Hematopoietic multipotent progenitor cell treated with erythropoietin and hydrocortisone succinate and interleukin-3 and kit ligand, for 8 days (in vitro differentiated cells): ENCODE measurements at places on chromosomes 6 and 20.

GRCh38 chr20:37564388-37565133, 36.9 kb upstream of the BLCAP start:
- no peak for DNase-seq

DNA sequence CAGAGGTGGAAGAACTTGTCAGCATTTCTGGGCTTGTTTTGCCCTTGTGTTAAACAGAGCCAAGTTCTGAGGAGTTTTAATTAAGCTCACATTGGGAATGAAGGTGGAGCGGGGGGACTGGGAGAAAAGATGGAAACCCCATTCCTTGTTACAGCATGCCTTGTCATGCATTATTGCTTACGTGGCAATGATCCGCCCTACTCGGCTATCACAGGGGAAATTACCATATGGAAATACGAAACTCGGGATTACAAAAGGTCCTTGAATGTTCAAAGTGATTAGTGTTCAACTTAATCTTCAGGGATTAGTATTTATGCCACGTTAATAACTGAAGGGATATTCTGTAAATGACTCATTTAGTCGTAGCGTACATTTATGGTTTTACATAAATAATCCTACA, 86.4 kb downstream of the MAP3K7 start:
- no peak for DNase-seq

GRCh38 chr6:142693441-142693840, 251.5 kb downstream of the HIVEP2 start:
- DNase-seq, result no peak

GRCh38 chr6:169725125-169726048, 1.1 kb upstream of the PHF10 start:
- DNase-seq, result peak; percentile 44

DNA sequence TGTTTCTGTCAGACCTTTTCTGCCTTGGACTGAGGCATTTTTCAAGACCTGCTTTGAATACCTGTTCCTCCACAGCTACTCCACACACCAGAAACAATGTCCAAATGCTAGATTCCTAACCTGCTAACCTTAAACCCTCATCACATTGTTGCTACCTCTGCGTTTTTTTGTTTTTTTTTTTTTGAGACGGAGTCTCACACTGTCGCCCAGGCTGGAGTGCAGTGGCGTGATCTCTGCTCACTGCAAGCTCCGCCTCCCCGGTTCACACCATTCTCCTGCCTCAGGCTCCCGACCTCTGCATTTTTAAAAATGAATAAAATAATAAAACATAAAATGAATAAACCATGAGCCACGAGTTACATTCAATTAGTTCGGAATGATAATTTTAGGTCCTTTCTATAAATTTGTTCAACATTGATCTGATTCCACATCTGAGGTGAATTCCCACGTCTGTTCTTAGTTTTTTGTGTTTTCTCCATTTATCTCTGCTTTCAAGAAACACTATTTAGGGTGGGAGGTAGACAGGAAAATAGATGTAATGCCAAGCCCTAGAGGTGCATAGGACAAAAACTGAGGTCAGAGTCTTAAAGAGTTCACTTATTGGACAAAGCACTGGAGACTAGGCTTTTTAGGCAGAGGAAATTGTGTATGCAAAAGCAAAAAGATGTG, 1.3 kb downstream of the C6orf89 start:
- peak; percentile 54 for DNase-seq

DNA sequence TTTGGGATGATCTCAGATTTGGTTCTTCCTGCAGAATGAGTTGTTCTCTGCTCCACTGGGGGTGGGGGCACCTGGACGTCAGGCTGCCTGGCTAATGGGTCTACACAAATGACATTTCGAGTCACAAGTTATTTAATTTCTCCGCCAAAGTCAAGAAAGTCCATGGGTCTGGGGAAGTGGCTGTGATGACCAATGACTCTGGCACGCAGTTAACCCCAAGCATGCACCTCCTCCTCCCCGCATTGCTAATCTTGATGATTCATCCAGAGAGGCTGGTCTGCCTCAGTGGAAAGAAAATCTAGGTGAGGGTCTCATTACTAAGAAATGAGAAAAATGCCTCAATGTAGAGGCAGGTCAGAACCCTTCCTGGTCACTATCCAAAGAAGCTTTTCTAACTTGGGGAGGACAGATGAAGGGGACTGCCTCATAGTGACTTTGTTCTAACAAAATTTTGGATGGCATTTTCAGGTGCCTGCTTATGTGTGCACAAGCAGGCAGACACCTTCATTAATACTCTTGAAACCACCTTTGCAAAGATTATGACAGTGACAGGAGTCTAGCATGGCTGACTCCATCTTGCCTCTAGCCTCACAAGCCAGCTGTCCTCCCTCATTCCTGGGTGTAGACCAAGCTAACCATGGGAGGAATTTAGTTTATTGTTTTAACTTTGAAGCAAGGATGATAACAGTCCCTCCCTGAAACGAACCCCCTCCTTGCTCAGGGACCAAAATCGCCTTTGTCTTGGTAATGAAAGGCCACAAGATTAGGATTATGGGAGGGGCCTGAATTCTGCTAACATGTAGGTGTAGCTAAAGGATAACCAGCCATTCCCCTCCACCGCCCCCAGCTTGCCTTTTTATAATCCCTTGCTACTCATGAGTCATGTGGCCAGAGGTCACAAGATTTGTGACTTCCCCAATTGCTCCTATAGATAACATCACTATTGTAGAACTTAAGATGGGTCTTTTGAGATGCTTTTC, 98.6 kb upstream of the MRPS10 start:
- peak; percentile 41 for DNase-seq

DNA sequence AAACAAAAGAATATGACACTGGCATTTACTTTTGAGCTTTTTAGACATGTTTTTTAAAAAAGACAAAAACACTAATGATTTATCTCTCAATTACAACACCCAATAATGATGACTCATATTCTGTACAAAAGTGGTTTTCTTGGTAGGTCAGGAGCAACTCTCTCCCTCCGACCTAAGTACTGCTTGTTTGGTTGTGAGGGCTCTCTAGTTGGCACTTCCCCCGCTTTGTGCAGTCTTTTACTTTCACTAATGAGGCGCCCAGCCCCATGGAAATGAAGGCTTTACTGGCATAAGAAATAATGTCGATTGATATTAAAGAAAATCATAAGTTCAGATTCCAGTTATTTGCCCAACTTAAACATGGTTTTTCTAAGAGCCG, 1.3 kb downstream of the KPNA5 start:
- peak; percentile 74 for DNase-seq

DNA sequence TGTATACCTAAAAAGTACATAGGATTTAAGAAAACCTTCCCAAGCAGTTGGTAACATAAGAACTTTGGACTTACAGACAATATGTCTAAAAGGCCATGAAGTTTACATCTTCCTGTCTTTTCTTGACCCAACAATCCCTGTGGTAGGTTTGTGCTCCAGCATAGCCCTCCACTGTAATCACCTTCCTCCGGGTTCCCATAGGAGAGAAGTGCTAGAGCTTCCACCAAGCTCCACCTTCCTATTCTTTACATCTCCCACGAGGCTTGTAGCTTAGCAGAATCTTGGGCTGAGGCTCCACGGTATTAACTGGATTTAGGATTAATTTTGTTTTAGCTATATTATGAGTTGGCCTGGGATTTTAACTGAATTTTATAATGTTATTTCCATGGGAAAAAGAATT, 23.3 kb downstream of the ADGRG6 start:
- no peak for DNase-seq

DNA sequence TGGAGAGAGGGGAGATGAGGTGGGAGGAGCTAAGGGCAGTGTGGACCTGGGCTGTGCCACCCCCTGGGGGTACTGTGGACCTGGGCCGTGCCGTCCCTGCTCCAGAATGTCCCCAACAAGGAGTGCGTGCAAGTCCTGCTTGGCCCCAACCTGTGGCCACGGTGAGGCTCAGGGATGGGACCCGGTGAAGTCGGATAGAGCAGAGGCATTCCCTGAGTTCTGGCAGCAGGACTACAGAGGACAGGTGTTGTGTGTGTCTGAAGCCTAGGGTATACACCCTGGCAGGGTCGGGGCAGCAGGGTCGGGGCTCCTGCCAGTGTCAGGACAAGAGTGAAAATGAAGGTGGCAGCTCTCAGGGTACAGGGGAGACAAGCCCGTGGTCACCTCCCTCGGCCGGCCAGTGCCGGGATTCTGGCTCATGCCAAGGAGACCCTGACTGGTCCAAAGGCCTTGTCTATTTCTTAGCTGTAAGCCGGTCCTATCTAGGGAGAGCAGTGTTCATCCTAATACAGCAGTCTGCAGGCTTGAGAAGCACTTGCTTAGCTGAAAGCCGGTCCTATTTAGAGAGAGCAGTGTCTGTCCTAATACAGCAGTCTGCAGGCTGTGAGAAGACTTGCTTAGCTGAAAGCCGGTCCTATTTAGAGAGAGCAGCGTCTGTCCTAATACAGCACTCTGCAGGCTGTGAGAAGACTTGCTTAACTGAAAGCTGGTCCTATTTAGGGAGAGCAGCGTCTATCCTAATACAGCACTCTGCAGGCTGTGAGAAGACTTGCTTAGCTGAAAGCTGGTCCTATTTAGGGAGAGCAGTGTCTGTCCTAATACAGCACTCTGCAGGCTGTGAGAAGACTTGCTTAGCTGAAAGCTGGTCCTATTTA, 95.9 kb downstream of the SMOC2 start:
- no peak for DNase-seq

- no peak for DNase-seq
Measured at GRCh38 chr6:34912715-34913464, 23.8 kb downstream of the ANKS1A start.

GRCh38 chr6:163916315-163917081, 502.0 kb downstream of the QKI start:
- no peak for DNase-seq

DNA sequence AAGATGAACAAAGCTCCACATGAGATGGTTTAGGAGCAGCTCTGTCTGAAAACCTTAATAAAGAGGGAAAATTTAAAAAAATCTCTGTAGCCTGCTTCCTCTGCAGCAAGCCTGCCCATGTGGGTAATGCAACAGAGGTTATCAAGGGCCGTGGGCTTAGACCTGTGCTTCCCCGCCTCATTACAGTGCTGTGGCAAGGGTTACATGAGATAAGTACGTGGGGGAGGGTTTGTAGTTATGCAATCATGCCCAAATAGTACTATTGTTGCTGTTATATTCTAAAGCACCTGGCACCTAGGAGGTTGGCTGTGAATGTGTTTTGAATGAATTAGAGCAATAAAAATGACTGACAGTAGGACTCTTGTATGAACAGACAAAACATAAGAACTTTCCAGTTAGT, 68.3 kb downstream of the PKHD1 start:
- DNase-seq, result no peak

DNA sequence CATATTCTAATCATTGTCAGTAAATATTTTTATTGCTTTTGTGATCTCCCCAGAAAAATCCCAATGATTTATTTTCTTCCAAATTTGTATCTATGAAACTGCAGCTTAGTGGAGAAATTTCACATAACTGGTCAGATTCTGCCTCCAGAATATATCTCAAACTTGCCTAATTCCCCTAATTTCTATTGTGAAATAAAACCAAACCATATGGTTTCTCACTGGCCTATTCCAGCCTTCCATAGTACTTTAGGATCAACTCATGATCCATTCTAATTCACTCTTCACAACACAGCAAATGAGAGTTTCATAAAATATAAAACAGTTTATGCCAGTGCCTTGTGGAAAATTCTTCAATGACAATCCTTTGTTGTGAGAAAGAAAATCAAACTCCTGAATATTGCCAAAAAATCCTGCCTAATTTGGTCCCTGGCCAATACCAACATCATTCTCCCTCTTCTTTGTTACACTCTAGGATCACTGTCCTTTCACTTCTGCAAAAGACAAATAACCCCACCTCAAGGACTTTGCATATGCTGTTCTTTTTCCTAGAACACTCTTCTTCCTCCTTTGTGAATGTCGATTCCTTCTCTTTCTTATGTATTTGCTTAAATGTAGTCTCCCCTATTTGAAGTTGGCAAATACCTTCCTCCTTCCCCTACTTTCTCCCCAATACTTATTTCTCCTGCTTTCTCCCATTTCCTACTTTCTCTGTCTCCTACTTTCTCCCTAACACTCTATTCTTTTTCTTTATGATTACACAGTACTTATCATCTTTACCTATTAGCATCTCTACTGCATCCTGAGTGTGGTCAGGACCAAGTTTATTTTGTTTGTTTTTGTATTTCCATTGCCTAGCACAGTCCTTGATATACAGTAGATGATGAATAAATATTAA, 587.5 kb downstream of the RFPL4B start:
- no peak for DNase-seq

- peak; percentile 63 for DNase-seq
Measured at GRCh38 chr6:70686548-70687133, 19.0 kb downstream of the SMAP1 start.

GRCh38 chr6:168326294-168327261, 7.0 kb upstream of the DACT2 start:
- no peak for DNase-seq

GRCh38 chr6:11323666-11324452, 91.4 kb upstream of the NEDD9 start:
- peak; percentile 45 for DNase-seq

- peak; percentile 70 for DNase-seq
Measured at GRCh38 chr6:90078513-90079289, 184.4 kb downstream of the GJA10 start.

DNA sequence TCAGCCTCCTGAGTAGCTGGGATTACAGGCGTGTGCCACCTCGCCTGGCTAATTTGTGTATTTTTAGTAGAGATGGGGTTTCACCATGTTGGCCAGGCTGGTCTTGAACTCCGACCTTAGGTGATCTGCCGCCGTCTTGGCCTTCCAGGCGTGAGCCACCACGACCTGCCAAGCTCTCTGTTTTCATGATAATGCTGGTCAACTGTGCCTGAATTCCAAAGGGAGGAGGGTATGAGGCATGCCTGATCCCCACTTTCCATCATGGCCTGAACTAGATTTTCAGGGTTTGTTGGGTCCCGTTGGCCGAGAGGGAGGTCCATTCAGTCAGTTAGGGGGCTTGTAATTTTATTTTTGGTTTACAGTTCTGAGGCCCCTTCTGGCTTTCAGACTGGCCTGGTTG, 28.0 kb upstream of the ANGPT4 start:
- DNase-seq, result no peak

- DNase-seq, result no peak
Measured at GRCh38 chr6:107769053-107769658, 55.0 kb downstream of the SCML4 start.

GRCh38 chr6:161636882-161637430, 363.1 kb upstream of the AGPAT4 start:
- DNase-seq, result no peak

GRCh38 chr20:2978519-2978918, 64.9 kb upstream of the GNRH2 start:
- DNase-seq, result no peak

DNA sequence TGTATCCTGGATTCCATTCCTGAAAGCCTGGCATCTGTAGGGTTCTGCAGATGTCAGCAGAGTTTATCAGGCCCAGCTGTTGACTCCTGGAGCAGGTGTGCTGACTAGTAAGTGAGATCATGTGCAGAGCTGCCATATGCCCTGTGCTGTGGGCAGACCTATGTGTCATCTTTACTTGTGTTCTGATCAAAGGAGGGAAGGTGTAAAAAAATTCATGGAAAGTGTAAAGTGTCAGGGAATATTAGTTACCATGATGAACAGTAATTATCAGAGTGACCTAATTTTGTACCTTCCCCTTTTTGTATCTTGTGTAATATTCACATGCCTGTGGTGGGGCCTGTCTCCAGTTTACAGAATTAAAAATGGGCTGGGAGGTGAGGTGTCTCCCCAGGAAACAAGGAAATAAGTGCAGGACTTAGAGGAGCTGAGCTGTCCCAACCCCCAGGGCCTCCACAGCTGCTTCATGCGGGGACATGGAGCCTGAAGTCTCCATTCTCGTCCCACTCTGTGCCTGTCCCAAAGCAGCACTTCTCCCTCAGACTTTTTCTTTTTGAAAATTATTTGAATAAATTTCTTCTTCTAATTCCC, 148.2 kb upstream of the GGTLC1 start:
- no peak for DNase-seq

- no peak for DNase-seq
Measured at GRCh38 chr6:98669371-98669770, 165.0 kb upstream of the POU3F2 start.
